Stimulated activated CD4-positive, alpha-beta T cell treated with anti-CD3 and anti-CD28 coated beads, Interleukin-4, amount 100 ng/mL, for 1 hour (primary cell): ENCODE measurements at places on chromosomes 12 and 14.

GRCh38 chr12:91743704-91744321 is 401.8 kb downstream of the BTG1 start:
- DNase-seq, result no peak

DNA sequence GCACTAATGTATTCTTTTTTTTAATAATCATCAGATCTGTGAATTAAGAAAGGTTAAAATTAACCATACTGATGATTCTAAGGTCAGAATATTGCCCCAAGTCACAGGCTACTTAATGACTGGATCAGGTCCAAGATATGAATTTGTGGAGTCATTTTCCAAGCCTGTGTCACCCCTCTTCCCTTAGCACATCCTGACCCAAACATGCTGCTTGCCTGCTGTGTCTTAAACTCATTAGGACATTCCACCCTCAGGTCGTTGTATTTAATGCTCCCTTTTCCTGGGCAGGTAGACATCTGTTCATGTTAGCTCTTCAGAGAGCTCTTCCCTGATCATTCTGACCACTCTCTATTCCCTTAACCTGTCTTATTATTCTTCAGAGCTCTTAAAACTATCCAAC is 463.5 kb upstream of the PDE3A start:
- no peak for DNase-seq

GRCh38 chr12:76272287-76272686 is 75.9 kb downstream of the BBS10 start:
- DNase-seq, result no peak

- no peak for DNase-seq
Measured at GRCh38 chr14:58428118-58428683, 682 bp downstream of the KIAA0586 start.

GRCh38 chr12:73863546-73863945 is 674.1 kb upstream of the ATXN7L3B start:
- DNase-seq, result no peak

DNA sequence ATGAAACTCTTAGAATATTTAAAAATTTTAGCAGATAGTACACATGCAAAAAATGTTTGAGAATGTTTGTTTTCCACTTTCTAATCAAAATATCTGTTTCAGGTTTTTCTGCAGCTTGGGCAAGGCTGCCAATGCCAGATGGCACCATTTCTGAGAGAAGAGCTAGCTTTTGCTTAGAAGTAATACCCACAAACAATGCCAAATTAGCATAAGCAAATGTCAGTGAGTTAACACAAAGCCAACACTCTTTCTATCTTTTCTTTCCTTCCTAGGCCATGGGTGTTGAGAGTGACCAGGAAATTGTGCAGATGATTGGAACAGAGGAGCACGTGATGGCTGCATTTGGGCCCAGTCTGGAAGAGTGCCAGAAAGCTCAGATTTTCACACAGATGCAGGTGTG is 35.2 kb downstream of the POLR3B start:
- DNase-seq, result no peak

DNA sequence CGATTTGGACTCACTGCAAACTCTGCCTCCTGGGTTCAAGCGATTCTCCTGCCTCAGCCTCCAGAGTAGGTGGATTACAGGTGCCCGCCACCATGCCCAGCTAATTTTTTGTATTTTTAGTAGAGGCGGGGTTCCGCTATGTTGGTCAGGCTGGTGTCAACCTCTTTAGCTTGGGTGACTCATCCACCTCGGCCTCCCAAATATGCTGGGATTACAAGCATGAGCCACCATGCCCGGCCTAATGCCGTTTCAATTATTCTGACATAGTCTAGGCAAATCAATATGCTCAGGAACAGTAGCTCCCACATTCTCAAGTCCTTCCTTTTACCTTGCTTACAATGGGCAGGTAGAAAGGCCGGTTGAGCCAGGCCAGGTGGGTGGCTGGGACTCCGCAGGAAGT is 82.0 kb upstream of the EEA1 start:
- no peak for DNase-seq

DNA sequence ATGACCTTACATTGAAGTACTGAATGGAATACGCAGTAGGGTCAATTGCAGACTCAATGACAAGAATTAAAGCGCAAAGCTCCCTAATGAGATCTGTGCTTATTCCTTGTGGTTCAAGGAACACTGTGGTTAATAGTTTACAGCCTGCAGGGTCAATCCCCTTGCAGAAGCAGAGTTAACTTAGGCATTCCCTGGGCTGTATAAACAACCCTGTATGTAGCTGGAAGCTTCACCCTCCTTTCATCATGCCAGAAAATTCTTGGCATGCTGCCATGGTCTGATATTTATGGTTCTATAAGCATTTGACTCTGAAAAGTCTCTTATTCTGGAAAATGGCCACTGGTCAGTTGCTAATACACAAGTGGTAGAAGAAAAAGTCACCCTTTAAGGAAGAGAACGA is 227.7 kb downstream of the NOVA1 start:
- DNase-seq, result no peak

- no peak for DNase-seq
Measured at GRCh38 chr12:76588881-76589565, 29.5 kb upstream of the OSBPL8 start.
